ENCODE measurements at places on chromosomes 3 and 15.

DNA sequence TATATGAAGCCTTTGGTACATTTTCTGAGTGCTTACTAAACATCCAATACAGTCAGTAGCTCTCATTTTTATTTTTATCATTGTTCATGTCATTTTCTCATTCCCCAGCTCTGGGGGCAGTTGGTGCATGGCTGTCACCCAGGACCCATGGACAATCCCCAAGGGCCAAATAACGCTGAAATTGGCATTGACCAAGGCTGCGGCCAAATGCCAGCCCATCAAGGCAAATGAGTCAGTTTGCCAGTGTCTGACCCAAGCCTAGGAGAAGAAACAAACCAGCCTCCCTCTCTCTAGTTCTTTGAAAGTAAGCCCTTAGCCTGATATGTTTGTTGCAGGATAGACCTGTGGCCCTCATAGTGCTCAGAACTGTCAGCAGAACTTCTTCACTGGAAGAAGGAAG lies 219.2 kb downstream of the THSD4 start:
- DNase-seq: no peak

DNA sequence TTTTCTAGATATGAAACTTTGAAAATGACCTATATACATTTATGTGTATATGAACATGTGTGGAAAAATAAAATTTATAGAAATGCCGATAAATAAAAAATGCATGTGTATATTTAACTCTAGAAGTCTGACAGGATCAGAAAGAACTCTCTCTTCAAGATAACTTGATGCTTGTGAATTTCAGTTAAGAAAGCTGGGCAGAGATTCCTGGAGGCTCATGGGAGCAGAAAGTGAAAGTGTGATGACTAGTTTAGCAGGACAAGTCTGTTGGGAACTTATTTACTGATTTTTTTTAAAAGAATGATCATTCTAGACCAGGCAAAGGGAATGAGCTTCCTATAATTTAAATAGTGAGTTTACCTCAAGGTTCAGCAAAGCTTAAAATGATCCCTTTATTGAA lies 81.5 kb upstream of the KCNAB1 start:
- DNase-seq: no peak

DNA sequence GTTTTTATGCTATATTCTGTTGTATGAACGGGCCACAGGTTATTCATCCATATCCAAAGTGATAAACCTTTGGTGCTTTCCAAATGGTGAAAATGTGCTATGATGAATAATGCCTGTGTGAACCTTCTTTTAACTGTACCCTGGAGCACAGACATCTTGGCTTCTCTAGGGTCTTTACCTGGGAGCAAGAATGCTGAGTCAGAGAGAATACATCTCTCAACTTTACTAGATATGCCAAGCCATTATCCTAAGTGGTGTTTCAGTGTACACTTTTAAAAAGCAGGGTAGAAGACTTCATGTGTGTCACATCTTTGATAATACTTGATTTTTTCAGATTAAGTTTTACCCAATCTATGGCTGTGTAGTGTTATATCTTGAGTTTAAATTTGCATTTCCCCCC lies 23.5 kb upstream of the XYLB start:
- no peak for DNase-seq

- no peak for DNase-seq
These were observed 53.9 kb upstream of the PAQR5 start for GRCh38 chr15:69244798-69245197.

DNA sequence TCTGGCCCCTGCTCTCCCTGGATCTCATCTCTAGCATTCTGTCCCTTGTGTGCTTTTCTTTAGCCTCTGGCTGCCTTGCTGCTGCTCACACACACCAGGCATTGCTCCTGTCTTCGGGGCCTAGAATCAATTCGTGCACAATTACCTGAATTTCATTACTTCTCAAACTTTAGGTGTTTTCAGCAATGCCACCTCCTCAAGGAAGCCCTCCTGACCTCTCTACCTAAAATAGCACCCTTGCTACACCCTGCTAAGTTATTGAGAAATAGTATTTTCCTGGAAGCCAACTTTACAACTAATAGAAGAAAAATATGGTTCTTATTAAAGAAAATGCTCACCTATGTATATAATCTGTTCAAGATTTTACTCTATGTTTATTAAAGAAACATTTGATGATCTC lies 40.4 kb downstream of the CP start:
- no peak for DNase-seq

DNA sequence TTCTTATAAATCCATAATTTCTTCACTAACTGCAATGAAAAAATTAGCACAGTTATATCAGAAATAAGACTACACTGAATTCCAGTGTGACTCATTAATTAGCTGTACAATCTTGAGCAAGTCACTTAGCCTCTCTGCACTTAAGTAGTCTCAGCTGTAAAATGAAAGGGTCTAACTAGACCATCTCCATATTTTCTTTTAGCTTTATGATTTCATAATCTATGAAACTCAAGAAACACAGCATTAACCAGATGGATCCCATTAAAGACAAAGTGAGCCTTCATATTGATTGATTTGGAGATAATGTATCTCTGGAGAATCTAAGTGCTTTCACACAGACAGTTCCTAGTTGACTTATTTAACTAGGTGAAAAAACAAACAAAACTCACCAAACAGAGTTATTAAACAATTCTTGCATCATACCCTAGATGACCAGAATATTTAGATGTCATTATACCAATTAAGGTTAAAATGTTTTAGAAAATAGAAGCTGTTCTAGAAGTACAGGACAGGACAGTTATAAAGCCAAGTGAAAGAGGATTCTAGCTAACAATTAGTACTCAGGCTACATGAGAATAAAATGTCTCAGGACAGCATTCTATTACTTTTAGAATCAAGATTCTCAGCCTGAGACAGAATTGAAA lies 11.2 kb downstream of the CSNK1G1 start:
- DNase-seq: no peak

- DNase-seq: no peak
These were observed 14.4 kb upstream of the XXYLT1 start for GRCh38 chr3:195285372-195285771.

DNA sequence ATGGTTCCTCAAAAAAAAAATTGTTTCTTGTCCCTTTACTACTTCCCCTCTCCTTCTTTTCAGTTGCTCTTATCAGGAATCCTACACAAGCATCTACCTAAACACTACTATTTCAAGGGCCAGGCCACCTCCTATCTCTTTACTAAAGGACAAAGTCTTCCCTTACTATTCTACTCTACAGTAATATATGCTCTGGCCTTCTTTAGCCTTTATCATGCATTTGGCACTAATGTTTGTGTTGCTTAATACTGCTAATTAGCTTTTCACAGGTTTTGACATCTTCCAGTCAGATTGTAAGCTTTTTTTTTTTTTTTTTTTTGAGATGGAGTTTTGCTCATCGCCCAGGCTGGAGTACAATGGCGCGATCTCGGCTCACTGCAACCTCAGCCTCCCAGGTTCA lies 5.3 kb downstream of the CEP19 start:
- DNase-seq: no peak

GRCh38 chr15:51709031-51709430 lies 27.7 kb downstream of the SCG3 start:
- DNase-seq: no peak

- DNase-seq: no peak
These were observed 2.3 kb upstream of the GRM2 start for GRCh38 chr3:51704511-51704950.

DNA sequence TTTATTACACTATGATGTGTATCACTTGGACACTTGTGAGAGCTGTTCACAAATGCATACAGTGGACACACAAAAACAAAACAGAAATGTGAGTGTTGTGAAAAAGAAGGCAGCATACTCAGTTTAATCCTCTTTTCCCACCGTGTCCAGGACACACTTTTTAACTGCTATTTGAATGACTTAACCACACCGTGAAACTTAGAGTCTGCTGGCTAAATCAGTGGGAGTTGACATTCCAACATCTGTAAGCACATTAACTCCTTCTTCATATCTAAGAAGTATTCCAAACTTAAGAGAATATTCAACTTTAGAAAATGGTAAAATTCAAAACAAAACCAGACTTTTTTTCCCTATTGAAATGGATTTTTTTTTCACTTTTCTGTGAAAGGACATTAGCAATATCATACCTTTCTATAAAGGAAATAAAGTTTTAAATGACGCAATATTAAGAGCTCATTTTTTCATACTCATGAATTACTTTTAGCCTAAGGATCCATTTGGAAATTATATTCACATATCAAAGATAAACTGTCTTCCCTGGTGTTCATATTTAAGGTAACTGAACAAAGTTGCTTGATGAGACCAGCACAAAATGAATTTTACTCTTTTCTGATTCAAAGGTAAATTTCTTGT lies 316.6 kb downstream of the RBMS3 start:
- DNase-seq: no peak
